Activated T-helper 1 cell treated with anti-CD3 and anti-CD28 coated beads, Interleukin-12 subunit alpha, Interleukin-12 subunit beta, Interleukin-2, Interleukin-4 antibody, amounts not matched to agents 30 ng/mL and 10 ng/mL and 1 ng/mL, durations not matched to agents 14 hours and 24 hours and 36 hours (primary cell): ENCODE measurements at places on chromosomes 16 and 17.
A peak's percentile ranks its signal among the peaks of the same experiment; 100 is the strongest.

DNA sequence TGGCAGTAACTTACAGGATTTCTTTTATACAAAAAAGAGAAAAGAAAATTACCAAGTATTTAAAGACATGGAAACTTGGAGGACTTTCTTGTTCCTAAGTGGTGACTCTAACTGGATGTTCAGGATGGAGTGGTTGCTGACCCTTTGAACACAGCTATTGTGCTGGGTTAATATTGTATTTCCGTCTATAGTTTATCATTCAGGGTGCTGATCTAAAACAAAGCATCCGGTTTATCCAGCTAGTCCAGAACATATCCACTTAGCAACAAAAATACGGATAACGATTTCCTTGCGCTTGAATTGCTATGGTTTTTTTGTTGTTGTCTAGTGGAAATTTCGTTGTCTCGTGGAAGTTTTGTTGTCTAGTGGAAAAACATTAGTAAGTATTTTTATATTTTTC lies 38.2 kb downstream of the SNTB2 start:
- no peaks in the 10 kb centered on the region for H3K27me3 ChIP-seq
- no peak for DNase-seq
- H3K4me3 ChIP-seq: no peak overlapping the region
- H3K36me3 ChIP-seq: no peaks in the 10 kb centered on the region

DNA sequence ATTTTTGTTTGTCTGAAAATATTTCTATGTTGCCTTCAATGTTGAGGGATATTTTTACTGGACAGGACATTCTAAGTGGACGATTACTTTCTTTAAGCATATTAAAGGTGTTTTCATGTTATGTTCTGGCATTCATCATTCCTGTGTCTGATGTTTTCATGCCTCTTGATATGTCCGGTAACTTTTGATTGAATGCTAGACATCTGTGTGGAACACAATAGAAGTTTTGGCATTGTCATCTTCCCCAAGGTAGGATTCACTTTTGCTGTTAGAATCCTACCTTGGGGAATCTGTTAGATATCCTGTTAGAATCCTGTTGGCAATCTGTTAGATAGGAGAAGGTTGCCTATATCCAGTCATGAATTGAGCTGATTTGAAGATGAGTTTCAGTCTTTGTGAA lies 28.9 kb downstream of the CACNG5 start:
- H3K27me3 ChIP-seq: peaks cover 11% of the 10 kb centered on the region
- H3K4me3 ChIP-seq: no peak overlapping the region
- no peak for DNase-seq
- H3K4me1 ChIP-seq: no peaks in the 10 kb centered on the region
- no peaks in the 10 kb centered on the region for H3K36me3 ChIP-seq

DNA sequence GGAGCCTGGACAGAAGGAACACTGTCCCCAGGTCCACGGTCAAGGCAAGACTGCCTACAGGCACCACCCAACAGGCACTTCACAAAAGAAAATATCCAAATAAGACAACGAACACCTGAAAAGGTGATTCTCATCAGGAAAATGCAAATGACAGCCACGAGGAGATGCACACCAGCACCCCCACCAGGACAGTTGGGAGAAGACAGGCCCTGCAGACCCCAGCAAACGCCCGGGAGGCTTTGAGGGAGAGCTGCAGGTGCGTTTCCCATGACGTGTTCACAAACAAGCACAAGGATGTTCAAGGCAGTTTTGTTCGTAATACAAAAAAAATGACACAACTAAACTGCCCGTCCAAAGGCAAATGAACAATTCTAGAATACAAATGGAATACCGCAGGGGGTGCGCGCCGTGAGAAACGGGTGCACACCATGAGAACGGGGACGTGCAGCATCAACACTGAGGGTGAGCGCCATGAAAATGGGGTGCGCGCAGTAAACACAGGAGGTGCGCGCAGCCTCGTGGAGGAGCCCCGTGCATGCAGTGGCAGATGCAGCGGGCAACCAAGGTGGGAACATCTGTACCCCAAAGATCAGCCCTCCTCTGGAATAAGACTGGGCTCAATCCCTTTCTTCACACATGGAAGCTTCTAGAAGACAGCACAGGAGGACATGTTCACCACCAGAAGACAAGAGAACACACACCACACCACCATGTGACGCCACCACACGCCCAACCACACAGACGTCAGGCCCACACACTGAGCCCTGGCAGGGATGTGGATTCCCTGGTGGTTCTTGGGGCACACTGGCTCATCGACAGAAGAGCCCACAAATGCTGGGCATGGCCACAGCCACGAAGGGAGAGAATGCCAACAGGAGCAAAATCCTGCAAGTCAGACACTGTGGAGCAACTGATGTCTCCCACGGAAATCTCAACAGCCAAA lies 91.2 kb downstream of the ZNF778 start:
- peak; percentile 21 for DNase-seq
- H3K27ac ChIP-seq: peak overlapping the region; percentile 64
- peaks cover 35% of the 10 kb centered on the region for H3K4me1 ChIP-seq
- no peaks in the 10 kb centered on the region for H3K27me3 ChIP-seq

DNA sequence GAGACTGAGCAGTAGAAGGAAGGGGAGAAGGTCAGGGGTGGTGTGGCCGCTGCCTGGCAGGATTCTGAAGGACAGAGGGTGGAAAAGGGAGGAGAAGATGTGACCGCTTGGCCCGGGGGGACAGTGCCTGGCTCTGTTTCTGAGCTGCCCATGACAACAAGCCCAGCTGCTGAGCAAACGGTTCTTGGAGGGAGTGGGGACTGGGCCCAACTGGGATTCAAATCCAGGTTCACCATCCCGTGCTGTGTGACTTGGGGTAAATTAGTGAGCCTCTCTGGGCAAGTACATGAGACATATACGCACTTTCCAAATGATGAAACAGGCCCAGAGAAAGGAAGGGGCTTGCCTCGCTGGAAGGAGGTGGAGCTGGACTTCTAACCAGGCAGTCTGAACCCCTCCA lies 23.3 kb downstream of the SEC14L5 start:
- no peak for DNase-seq
- H3K4me3 ChIP-seq: no peak overlapping the region
- peaks cover 13% of the 10 kb centered on the region for H3K27me3 ChIP-seq
- no peak overlapping the region for H3K27ac ChIP-seq
- H3K4me1 ChIP-seq: no peaks in the 10 kb centered on the region
- H3K36me3 ChIP-seq: no peaks in the 10 kb centered on the region

- no peak overlapping the region for H3K4me3 ChIP-seq
- peaks cover 16% of the 10 kb centered on the region for H3K27me3 ChIP-seq
- no peak overlapping the region for H3K27ac ChIP-seq
- H3K4me1 ChIP-seq: no peaks in the 10 kb centered on the region
Observed at GRCh38 chr16:56242740-56243139, 51.5 kb downstream of the GNAO1 start.

- no peak overlapping the region for H3K4me3 ChIP-seq
- peak overlapping the region; percentile 3 for H3K27ac ChIP-seq
- H3K27me3 ChIP-seq: no peaks in the 10 kb centered on the region
- H3K4me1 ChIP-seq: peaks cover 36% of the 10 kb centered on the region
- peaks cover 9% of the 10 kb centered on the region for H3K36me3 ChIP-seq
Observed at GRCh38 chr16:21946889-21947635, 6.1 kb upstream of the UQCRC2 start.

DNA sequence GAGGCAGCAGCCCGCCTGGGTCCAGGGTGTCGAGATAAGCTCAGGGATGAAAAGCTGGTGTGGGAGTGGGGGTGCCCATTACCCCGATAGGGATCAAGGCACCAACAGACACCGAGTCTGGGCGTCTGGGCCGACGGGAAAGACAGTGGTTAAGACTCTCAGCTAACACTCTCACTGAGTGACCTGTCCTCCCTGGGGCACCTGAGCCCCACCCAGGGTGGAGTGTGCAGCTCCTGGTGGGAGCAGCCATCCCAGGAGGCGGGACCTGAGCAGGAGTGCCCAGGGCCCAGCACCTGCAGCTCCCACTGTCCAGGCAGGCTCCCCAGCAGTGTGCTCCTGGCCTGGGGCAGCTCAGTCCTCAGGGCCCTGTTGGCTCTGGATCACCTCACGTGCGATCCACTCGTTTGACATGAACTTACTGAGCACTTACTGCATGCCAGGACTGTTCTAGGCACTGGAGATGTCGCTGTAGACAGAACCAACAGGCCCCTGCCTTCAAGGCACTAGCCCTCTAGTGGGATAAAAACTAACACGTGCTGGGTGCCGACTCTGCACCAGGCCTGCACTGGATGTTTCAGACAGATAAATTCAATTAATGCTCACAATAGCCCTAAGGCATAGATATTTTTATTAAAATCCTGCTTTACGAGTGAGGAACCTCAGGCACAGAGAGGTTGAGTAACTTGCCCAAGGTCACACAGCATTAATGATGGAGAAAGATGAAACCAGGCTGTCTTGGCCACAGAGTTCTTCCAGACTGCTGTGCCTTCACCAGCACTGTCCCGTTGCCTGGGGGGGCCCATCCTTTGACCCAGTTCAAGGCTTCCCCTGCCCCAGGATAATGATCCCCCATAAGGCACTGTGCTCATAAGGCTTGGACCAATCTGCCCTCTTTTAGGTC lies 1.9 kb downstream of the EVPLL start:
- H3K4me1 ChIP-seq: no peaks in the 10 kb centered on the region
- DNase-seq: no peak
- no peak overlapping the region for H3K27ac ChIP-seq
- peaks cover 11% of the 10 kb centered on the region for H3K27me3 ChIP-seq

DNA sequence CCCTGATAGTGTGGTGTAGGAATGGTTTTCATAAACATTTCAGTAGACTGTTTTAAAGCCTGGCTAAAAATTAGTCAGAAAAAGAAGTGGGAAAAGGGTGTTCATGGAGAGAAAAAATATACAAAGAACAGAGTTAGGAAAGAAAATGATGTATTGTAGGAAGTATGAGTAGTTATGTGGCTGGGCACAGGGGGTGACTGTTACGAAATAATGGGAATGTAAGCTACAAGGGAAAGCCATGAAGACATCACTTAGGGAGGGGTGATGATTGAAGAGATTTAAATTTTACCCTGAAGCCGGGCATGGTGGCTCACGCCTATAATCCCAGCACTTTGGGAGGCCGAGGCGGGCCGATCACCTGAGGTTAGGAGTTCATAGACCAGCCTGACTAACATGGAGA lies 55.3 kb downstream of the NUP88 start:
- no peaks in the 10 kb centered on the region for H3K27me3 ChIP-seq
- peaks cover 14% of the 10 kb centered on the region for H3K36me3 ChIP-seq
- H3K27ac ChIP-seq: no peak overlapping the region
- no peak overlapping the region for H3K4me3 ChIP-seq
- no peaks in the 10 kb centered on the region for H3K4me1 ChIP-seq
- DNase-seq: no peak

- H3K4me3 ChIP-seq: no peak overlapping the region
- H3K27me3 ChIP-seq: no peaks in the 10 kb centered on the region
- peaks cover 12% of the 10 kb centered on the region for H3K4me1 ChIP-seq
- no peak overlapping the region for H3K27ac ChIP-seq
Observed at GRCh38 chr16:71837150-71837549, 8.6 kb upstream of the ATXN1L start.

GRCh38 chr16:73565925-73566324 lies 518.0 kb upstream of the ZFHX3 start:
- no peak for DNase-seq
- H3K27me3 ChIP-seq: no peaks in the 10 kb centered on the region
- H3K4me1 ChIP-seq: no peaks in the 10 kb centered on the region
- no peaks in the 10 kb centered on the region for H3K36me3 ChIP-seq
- H3K27ac ChIP-seq: no peak overlapping the region
